ENCODE measurements at places on chromosomes 5 and 9.

DNA sequence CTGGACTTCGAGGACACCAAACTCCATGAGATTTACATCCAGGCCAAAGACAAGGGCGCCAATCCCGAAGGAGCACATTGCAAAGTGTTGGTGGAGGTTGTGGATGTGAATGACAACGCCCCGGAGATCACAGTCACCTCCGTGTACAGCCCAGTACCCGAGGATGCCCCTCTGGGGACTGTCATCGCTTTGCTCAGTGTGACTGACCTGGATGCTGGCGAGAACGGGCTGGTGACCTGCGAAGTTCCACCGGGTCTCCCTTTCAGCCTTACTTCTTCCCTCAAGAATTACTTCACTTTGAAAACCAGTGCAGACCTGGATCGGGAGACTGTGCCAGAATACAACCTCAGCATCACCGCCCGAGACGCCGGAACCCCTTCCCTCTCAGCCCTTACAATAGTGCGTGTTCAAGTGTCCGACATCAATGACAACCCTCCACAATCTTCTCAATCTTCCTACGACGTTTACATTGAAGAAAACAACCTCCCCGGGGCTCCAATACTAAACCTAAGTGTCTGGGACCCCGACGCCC is 1.3 kb downstream of the PCDHGC3 start:
- no peak for DNase-seq

DNA sequence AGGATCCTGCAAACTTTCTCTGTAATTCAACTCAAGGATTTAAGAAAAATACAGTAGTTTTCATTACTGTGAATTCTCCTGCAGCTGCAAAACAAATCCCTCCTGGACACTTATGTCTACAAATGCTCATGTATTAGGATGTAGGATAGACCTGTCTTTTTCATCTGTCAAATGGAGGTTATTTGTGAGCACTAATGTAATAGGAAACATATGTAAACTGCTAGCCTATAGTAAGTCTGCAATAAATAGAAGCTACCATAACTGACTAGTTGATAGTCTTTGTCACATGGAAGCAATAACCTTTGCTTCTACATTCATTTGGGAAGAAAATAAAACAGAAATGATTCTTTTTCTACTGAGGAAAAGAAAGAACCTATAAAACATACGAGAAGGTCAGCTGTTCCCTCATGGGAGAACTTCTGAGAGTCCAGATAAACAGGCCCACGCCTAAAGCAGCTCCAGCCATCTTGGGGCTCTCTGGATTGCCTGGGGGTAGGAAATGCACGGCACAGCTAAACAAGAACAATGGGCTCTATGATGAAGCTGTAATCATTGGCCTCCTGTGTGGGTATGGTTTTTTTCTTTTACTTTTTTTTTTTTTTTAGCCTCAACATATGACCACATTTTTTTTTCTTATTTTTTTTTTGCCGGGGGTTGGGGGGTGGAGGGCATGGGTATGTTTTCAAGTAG is 6.2 kb downstream of the KCNV2 start:
- no peak for DNase-seq

DNA sequence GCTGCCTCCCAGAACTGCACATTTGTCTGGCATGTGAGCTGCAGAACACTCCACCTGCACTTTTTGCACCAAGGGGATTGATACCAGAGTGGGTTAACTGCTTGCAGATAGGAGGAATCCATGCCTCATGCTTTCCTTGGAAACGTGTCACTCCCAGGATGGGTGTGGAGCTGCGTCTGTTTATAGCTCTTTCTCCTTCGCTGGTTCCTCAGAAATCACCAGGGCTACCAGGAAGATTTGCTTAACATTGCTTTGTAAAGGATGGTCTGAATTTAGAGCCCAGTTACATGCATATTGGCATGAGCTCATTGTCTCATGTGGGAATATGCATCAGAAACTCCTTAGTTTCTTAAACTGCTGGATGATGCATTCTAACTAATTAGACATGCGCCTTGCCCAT is 234.6 kb downstream of the GADD45G start:
- no peak for DNase-seq

- DNase-seq: no peak
Measured at GRCh38 chr5:4243479-4244264, 648.0 kb downstream of the IRX1 start.

DNA sequence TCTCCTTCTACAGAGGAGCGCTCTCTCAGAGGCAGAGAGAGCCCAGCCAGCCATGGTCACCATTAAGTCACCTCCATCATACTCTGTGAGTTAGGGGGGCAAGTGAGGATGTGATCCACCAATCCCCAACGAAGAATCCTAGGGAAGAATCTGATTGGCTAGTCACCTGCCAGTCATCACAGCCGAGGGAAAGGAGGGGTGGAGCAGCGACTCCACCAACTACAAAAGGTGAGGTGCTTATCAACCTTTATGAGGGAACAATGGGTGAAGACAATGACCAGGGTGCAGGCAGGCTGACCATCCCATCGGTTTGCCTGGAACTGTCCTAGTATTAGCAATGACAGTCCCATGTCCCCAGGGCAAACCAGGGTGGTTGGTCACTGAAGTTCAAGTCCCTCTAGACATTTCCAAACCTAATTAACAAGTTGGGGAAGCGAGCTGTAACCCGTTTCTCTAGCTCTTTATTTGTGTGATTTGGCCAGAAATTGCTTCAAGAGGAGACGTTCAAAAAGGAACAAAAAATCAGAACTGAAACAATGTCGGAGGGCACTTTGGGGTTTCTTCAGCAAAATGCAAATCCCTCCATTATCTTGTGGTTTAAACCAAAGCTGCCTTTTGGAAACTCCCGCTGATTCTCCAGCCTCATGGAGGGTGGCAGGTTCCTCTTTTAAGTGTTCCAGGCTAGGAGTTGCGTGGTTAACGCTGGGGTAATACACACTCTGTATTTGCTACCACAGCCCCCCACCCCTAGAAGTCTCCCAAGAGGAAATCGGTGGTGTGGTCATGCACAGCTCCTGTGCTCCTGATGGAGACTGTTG is 18.8 kb upstream of the FCN1 start:
- DNase-seq: no peak

DNA sequence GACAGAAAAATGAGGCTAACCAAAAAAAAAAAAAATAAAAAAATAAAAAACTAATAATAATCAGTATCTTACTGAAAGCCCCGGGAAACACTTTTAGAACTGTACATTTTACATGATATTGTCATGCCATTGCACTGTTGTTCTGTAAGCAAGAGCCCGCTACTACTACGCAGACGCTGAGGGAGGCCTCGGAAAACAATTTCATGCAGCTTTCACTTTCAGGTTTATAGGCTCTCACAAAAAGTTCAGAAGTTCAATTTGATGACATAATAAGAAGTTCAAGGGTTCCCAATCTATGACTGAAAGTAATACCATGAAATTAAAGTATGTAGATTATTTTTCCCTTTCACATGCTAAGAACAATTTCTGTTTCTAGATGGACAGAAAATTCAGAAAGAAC is 318.3 kb upstream of the ITGA1 start:
- DNase-seq: no peak

- DNase-seq: no peak
Measured at GRCh38 chr9:76895186-76895585, 10.7 kb downstream of the PRUNE2 start.

GRCh38 chr5:144972317-144972716 is 801.6 kb downstream of the KCTD16 start:
- DNase-seq: no peak

DNA sequence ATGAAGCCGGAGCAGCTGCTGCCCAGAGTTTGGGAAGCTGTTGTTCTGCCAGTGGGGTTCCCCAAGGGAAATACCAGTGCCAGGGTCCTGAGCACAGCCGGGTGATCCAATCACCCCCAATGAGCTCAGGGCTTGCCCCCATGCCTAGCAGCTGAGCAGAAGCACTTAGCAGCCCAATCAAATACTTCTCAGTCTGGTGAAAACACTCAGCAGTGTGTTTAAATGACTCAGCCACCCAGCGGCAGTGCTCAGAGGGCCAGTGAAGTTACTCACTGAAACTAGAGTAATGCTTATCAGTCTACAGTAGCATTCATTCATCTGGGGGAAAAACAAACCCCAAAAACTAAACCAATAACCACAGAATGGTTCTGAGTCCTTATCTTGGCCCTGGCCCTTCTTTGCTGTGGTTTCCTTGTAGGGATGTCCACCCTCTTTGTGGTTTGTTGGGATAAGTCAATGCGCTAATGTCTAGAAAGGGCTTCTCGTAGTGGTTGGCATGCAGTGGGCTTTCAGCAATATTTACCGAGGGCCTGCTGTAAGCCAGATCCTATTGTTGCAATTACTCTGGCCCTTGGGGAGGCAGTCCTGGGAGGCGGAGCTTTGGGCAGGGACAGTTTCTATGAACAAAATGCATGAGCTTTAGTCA is 43.1 kb downstream of the LHX2 start:
- DNase-seq: no peak

- no peak for DNase-seq
Measured at GRCh38 chr5:40480392-40480791, 199.3 kb upstream of the PTGER4 start.

DNA sequence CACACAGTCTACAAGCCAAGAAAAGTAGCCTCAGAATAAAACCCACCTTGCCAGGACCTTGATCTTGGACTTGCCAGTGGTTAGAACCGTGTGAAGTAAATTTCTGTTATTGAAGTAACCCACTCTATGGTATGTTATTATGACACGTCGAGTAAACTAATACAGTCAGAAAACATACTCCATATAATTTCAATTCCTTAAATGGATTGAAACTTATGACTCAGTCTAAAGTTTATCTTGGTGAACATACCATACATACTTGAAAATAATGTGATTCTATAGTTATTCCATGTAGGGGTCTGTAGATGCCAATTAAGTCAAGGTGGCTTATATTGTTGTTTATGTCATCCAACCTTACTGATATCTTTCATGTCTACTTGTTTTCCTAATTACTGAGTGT is 950.7 kb downstream of the TLE4 start:
- DNase-seq: no peak

DNA sequence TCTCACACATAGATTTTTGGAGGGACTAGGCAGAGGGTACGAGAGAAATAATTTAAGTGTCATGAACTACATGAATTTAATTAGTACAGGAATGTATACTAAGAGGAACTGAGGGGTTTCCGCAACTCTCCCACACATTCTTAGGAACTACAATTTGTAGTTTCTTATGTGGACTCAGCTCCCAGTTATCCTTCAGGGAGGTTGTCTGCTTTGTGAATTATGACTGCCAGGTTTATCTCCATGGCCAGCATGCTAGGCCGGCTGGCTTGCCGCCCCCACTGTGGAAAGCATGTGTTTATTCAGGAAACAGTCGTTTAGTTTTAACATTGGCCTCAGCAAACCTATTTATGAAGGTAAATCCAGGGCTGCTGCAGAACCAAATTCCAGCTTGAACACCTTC is 415.0 kb downstream of the KCTD16 start:
- DNase-seq: no peak

- no peak for DNase-seq
Measured at GRCh38 chr5:33816791-33817190, 75.0 kb downstream of the ADAMTS12 start.

GRCh38 chr5:36363744-36364143 is 62.0 kb upstream of the RANBP3L start:
- no peak for DNase-seq

GRCh38 chr5:127326431-127326830 is 35.8 kb downstream of the MEGF10 start:
- DNase-seq: no peak

GRCh38 chr5:83197326-83197967 is 120.1 kb downstream of the XRCC4 start:
- no peak for DNase-seq

- DNase-seq: no peak
Measured at GRCh38 chr5:72228960-72229359, 91.1 kb downstream of the MRPS27 start.

GRCh38 chr5:149617760-149618306 is 36.5 kb downstream of the ARHGEF37 start:
- DNase-seq: no peak

- no peak for DNase-seq
Measured at GRCh38 chr9:28034242-28034641, 461.0 kb upstream of the C9orf72 start.

DNA sequence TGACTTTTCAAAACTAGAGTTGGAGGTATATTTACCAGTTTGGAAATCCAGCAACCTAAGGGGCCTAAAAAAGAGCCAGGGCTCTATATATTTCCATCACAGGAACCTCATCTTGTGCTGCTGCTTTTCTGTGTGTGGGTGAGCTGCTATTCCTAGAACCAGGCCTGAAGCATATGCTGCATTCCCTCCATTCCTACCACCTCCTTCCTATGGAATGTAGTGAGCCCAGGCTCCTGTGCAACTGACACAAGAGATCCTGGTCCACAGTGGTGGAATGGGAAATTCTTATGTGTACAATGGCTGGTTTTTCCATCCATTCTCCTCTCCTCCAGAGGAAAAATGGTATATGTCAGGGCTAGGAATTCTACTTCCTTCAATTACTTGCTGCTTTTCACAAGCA is 39.1 kb downstream of the SPEF2 start:
- no peak for DNase-seq

All from stimulated activated CD4-positive, alpha-beta T cell treated with anti-CD3 and anti-CD28 coated beads, Interleukin-1b, Interleukin-23, amount 100 ng/mL, for 1 hour (primary cell).